ENCODE measurements at places on chromosomes 16 and 17.
A peak's percentile ranks its signal among the peaks of the same experiment; 100 is the strongest.

GRCh38 chr16:69768666-69769065 lies 6.5 kb downstream of the WWP2 start:
- no peak for DNase-seq

DNA sequence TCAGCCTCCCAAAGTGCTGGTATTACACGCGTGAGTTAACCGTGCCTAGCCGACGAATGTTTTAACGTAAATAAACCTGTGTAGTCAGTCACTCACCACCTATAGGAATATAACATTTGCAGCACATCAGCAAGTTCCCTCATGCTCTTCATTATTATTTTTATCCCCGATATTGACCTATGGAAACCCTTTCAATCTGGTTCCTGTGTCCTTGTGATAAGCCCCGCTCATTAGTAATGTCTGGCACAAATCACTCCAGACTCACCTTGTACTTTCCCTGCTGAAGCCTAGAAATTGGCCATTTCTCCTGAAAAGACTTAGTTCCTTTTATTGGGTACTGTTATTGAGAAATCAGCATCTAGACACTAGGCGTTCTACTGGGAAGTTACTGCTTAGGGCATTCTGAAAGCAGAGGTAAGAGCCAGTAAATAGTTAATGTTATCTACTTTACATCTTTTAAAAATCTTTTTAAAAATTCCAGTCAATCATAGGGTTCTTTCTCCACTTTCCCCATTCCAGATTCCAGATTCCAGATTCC lies 1.5 kb upstream of the PHKG2 start:
- no peak for DNase-seq

GRCh38 chr17:1073241-1073962 lies 76.5 kb downstream of the TIMM22 start:
- no peak for DNase-seq

DNA sequence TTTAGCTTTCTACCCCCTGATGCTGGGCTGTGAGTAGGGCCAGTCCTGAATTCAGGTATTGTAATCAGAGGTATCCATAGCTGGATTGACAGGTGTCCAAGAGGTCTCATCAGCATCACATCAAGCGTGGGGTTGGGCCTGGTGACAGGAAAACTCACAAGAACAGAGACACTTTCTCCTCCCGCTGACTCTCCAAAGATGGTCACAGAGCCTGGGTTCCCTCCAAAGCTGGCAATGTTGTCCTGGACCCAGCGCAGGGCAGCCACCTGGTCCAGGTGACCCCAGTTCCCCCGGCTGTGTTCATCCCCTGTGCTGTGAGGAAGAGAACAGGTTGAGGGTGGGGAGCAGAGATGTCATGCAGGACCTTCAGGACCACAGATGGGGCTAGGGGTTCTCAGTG lies 11.7 kb downstream of the CES1 start:
- DNase-seq: no peak

- DNase-seq: no peak
These were observed 53.1 kb upstream of the ATP2A3 start for GRCh38 chr17:4017377-4017776.

DNA sequence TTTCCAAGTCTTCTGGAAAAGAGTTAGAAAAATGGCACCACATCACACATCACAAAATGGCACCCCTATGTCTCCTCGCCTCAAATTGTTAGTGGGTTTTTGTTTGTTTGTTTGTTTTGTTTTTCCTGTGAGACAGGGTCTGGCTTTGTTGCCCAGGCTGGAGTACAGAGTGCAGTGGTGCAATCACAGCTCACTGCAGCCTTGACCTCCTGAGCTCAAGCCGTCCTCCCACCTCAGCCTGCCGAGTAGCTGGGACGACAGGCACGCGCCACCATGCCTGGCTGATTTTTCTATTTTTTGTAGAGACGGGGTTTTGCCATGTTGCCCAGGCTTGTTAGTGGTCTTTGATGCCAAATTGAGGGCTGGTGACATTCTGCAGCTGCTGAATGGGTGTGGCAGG lies 3.8 kb upstream of the CRISPLD2 start:
- DNase-seq: no peak

- DNase-seq: no peak
These were observed 15.0 kb downstream of the MYO15B start for GRCh38 chr17:75602644-75603043.

DNA sequence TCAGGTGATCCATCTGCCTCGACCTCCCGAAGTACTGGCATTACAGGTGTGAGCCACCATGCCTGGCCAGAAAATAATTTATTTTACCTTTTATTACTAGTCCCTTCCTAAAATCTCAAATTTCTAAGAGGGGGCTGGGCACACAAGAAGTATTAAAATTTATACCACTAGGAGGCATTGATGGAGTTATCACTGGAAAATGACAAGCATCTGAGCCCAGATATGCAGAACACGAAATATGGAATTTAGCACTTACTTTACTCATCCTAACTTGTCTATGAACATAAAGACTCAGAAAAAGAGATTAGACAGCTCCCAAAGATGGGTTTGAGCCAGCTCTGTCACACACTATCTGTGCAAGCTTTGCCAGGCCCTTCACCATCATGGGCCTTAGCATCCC lies 46.4 kb downstream of the STAT5A start:
- no peak for DNase-seq

- peak; percentile 29 for DNase-seq
These were observed at the start of gene FZD2 for GRCh38 chr17:44556832-44557606. Gene FZD2, plus strand, starts transcription at chr17:44557484. Its CDS starts 205 bp downstream, at chr17:44557689.

- no peak for DNase-seq
These were observed 7.8 kb upstream of the MLLT6 start for GRCh38 chr17:38697061-38697820.

- DNase-seq: no peak
These were observed 1.3 kb upstream of the TUBB3 start for GRCh38 chr16:89921702-89922476.

DNA sequence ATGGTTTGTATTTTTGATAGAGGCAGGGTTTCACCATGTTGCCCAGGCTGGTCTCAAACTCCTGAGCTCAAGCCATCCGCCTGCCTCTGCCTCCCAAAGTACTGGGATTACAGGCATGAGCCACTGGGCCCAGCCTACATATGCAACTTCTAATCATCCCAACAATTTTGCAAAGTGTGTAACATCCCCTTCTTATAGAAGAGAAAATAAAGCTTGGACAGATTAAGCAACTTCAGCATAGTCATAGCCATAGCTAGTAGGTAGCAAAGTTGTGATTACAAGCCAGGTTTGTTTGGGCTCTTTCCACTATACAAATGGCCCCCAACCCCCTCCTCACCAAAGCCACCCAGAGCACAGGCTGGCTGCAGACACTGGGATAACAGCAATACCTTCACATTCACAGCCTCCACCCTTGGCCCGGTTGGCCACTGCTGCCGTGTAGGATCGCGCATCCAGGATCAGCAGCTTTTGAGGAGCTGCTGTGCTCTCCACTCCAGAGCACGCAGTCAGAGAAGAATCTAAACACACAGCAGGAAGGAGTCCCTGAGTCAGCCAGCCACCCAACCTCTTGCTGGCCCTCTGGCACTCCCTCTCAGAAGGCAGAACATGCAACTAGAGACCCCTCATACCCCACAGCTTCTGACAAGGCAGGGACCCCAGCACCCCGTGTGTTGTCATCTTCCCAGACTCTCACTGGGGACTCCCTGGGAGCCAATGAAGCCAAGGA lies 7.9 kb downstream of the MTMR4 start:
- DNase-seq: no peak

- no peak for DNase-seq
These were observed 34.9 kb downstream of the GTF3C1 start for GRCh38 chr16:27514806-27515205.

- DNase-seq: no peak
These were observed 954 bp downstream of the MYO1D start for GRCh38 chr17:32875923-32876416.

DNA sequence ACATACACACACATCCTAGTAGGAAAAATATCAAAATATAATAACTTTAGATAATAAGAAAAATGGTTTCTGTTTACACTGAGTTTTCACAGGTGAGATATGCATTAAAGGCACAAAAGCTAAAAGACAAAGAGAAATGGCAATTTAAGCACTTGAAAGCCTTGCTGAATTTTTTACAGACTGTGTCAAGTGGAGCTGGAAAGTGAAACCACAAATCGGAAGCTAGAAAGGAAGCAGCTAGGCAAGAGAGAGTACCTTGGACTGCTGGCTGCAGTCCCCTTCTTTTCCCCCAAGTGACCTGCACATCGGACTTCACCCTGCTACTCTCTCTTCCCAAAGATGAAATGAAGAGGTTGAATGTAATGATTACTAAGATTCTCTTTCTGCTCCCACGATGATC lies 135.1 kb downstream of the CDH13 start:
- DNase-seq: no peak

DNA sequence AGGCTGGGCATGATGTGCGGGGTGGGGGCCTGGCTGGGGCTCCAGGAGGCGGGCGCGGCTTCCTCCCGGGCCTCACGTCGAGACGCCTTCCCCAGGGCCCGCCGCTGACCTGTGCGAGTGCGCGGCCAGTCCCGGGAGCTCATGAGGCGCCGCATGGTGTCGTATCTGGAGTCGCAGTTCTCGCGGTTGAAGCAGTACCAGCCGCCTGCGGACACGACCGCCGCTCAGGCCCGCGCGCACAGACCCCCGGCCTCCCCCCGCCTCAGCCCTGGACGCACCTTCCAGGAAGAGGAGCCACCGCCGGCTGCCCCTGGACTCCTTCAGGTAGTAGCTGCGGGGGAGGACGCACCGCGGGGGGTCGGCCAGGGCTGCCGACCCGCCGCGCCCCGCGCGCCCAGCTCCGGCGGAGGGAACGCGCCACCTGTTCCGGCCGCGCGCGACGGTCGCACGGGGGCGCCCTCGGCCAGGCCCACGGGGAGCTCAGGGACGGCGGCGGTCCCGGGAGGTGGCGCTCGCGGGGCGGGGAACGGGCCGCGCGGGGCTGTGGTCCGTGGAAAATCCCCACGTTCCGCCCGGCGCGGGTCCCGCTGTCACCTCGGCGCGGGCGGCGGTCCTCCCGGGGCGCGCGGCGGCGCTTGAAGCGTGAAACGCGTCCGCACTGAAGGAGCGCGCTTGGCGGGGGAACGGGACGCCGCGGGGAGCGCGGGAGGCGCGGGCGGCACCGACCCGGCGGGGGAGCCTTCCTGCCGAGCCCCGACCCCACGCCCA lies 1.4 kb downstream of the NOTUM start:
- DNase-seq: peak; percentile 78

GRCh38 chr16:64240586-64240985 lies 881.3 kb downstream of the CDH11 start:
- DNase-seq: no peak

DNA sequence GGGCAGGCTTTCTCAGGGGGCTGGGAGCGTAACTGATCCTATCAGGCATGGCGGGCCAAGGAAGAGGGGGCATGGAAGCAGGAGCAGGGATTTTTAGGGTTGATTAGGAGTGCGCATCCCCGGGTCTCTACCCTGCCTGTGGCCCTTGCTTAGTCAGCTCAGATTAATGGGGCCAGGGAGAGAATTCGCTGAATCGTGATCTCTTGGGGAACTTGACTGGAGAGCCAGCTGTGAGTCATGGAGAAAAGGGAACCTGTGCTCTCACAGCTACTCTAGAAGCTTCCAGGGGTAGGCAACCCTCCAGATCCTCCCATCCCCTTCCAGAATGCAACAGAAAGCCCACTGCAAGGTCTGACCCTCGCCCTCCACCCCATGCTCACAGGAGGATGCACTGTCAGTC lies 3.6 kb downstream of the FOXN1 start:
- no peak for DNase-seq

DNA sequence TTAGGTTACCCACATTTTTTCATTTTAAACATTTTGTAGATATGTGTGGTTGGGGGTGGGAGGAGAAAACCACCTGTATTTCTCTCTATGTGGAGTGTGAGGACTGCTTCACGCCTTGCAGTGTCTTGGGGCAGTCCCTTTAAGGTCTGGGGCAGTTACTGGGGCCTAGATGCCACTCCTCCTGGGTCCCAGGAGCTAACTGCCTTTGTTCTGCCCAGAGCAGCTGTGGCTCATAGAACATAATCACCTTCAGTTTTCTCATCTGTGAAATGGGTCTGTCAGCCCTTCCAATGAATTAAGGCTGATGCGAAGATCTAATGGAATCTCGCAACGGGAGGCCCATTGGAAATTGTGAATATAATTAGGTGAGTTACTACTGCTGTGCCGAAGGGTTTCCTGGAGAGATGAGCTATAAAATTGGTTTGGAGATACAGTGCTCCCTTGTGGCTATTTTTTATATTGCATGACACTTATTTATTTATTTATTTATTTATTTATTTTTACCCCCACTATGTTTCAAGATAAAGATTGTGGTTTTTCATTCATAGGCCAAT lies 22.9 kb downstream of the DHRS7C start:
- DNase-seq: no peak

DNA sequence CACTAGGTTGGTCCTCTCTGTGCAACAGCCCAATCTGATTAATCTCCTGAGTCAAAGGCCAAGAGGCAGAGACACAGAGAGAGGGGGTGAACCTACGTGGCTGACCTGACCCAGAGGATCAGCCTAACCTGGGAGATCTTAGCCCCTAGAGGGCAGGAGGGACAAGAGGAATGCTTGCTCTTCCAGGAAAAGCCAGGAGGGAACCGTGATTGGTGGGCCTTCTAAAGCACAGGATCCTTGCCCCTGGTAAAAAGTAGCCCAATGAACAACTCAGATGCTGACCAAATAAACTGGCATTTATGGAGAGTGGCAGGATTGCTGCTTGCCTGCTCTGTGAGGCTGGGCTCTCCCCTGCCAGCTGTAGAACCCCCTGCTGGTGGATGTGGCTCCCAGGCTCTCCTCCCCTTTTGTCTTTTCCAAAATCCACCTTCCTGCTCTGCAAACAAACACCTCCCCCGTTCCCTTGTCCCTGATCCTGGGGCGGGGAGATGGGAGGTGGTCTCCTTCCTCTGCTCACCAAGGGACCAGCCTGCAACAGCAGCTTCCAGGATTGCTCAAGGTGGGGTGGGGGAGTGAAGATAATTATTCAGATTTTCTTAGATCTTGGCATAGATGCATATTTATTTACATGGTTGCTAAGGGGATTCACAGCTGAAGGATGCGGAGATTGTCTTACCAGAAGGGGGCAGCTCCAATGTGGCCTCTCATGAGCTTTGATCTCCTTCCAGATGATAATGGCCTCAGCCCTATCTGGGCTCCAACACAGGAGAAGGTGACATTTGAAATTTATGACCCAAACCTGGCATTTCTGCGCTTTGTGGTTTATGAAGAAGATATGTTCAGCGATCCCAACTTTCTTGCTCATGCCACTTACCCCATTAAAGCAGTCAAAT lies 71.9 kb downstream of the SDR42E1 start:
- DNase-seq: no peak

- no peak for DNase-seq
These were observed 13.2 kb downstream of the NGFR start for GRCh38 chr17:49508061-49508865.

DNA sequence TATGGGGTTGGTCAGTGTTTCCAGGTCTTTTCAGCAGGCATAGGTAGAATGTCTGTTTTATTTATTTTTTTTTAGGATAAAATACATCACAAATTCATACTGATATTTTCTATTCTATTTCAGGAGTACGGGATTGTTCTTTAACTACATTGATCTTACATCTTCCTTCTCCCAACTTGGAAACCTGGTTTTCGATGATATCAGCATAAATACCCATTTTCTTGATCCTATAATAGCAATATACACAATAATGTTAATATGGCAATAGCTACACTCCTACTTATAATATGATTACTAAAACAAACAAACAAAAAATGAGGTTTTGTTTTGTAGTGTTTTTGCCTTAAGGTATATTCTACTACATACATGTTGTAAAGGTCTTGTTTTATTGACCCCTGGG lies 962.4 kb upstream of the GOT2 start:
- no peak for DNase-seq
